Activated CD8-positive, alpha-beta T cell treated with anti-CD3 and anti-CD28 coated beads for 36 hours (primary cell): ENCODE measurements at places on chromosomes 5 and 9.

DNA sequence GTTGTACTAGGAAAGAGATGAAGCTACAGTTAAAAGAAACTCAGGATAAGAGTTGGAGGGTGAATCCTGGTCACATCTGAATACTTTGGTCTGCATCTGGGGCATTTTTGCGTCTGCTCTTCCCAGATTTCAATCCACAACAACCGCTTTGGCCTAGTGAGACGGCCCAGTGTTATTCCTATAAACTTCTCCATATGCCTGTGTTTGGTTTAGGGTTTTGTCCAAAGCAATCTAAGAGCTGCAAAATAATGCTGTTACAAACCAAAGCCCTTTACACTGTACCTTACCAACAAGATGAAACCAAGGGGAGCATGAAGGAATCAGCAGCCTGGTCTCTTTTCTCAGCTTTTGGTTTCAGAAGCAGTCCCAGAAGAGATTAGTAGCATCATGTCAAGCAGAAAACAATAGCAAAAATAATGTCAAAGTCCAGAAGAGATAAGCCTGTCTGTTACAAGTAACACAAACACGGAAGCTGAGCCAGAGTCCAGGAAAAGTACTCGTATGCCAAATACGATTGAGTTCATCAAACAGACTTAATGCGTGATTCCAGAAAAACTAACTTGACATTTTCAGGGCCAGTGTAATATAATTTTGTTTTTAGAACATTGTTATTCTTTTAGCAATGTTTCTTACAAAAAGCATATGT is 379.9 kb upstream of the ACO1 start:
- no peak overlapping the region for H3K4me3 ChIP-seq
- no peak overlapping the region for H3K27ac ChIP-seq
- H3K27me3 ChIP-seq, result no peaks in the 10 kb centered on the region
- no peaks in the 10 kb centered on the region for H3K36me3 ChIP-seq
- no peak for DNase-seq
- no peaks in the 10 kb centered on the region for H3K4me1 ChIP-seq

DNA sequence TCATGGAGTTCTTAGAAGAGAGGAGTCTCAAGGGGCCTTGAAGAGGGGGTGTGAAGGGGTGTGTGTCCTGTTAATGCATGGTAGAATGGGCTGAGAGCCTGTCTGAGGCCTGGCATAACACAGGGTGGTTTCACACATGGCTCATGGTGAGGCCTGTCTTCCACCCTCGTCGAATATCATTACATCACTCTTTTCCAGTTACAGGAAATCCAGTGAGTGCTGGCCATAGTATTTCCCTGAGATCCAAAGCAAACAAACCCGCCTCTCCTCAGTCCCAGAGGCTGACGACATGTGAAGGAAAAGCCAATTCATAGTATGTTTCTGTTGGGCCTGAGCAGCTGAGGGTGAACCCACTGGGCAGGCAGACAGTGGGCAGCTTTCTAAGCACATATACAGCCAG is 159.4 kb upstream of the NR3C1 start:
- H3K27ac ChIP-seq, result no peak overlapping the region
- H3K4me3 ChIP-seq, result no peak overlapping the region
- H3K4me1 ChIP-seq, result peaks cover 12% of the 10 kb centered on the region
- no peaks in the 10 kb centered on the region for H3K27me3 ChIP-seq
- H3K36me3 ChIP-seq, result no peaks in the 10 kb centered on the region

- H3K27me3 ChIP-seq, result peaks cover 2% of the 10 kb centered on the region
- no peak overlapping the region for H3K4me3 ChIP-seq
- no peak for DNase-seq
- no peak overlapping the region for H3K27ac ChIP-seq
These were observed 117.0 kb upstream of the ANKRD55 start for GRCh38 chr5:56350011-56350596.

GRCh38 chr9:35749515-35750255 is 598 bp downstream of the RGP1 start:
- no peaks in the 10 kb centered on the region for H3K27me3 ChIP-seq
- DNase-seq, result peak; percentile 64
- peak overlapping the region; percentile 88 for H3K27ac ChIP-seq
- H3K36me3 ChIP-seq, result peaks cover 17% of the 10 kb centered on the region
- H3K4me3 ChIP-seq, result peak overlapping the region; percentile 94

- H3K4me1 ChIP-seq, result no peaks in the 10 kb centered on the region
- no peak overlapping the region for H3K27ac ChIP-seq
- DNase-seq, result no peak
- no peak overlapping the region for H3K4me3 ChIP-seq
These were observed 56.6 kb downstream of the ERGIC1 start for GRCh38 chr5:172890659-172891058.

GRCh38 chr5:33810491-33811120 is 81.2 kb downstream of the ADAMTS12 start:
- no peaks in the 10 kb centered on the region for H3K36me3 ChIP-seq
- no peaks in the 10 kb centered on the region for H3K27me3 ChIP-seq

GRCh38 chr5:24904981-24905517 is 260.3 kb upstream of the CDH10 start:
- no peaks in the 10 kb centered on the region for H3K36me3 ChIP-seq
- no peak overlapping the region for H3K4me3 ChIP-seq
- H3K4me1 ChIP-seq, result no peaks in the 10 kb centered on the region
- DNase-seq, result no peak
- H3K27me3 ChIP-seq, result no peaks in the 10 kb centered on the region
- H3K27ac ChIP-seq, result no peak overlapping the region

DNA sequence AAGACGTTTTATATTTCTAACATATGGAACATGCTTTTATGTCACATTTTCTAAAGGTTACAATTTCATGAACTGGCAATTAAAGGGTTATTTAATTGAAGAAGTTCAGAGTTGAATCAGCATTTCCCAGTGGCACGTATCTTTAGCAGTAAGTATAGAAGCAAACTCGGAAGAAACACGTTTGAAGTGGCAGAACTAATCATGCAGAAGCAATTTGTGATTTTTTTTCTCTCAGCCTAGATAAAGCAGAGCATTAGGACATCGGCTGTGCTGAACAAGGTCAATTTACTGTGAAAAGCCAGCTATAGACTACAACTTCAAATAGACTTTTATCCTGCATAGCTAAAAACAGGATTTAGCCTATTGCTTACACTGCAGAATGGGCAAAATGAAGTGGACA is 104.7 kb downstream of the ISL1 start:
- H3K27me3 ChIP-seq, result no peaks in the 10 kb centered on the region
- H3K4me3 ChIP-seq, result no peak overlapping the region
- no peak for DNase-seq
- H3K36me3 ChIP-seq, result no peaks in the 10 kb centered on the region
- H3K4me1 ChIP-seq, result no peaks in the 10 kb centered on the region

- no peak overlapping the region for H3K27ac ChIP-seq
- no peaks in the 10 kb centered on the region for H3K4me1 ChIP-seq
- no peaks in the 10 kb centered on the region for H3K27me3 ChIP-seq
- no peaks in the 10 kb centered on the region for H3K36me3 ChIP-seq
- no peak overlapping the region for H3K4me3 ChIP-seq
- no peak for DNase-seq
These were observed 181.6 kb upstream of the DMRTA1 start for GRCh38 chr9:22265038-22265437.

DNA sequence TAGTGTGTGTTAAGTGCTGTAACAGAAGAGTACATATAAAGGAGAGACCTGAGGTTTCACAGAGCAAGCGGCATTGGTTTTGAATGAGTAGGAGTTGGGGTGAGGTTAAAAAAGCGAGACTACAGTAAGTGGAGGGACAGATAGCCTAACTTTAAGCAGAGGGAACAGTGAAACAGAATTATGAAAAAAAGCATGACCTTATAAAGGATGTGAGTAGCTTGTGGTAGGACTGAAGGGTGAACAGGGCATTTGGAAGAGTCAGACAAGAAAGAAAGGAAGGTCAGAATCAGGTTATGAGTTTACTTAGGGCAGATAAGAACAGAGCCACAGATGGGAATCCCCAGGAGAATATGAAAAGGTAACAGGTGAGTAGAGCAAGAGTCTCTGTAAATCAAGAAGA is 22.5 kb downstream of the MSANTD3 start:
- no peaks in the 10 kb centered on the region for H3K27me3 ChIP-seq
- DNase-seq, result no peak
- H3K4me1 ChIP-seq, result peaks cover 8% of the 10 kb centered on the region

DNA sequence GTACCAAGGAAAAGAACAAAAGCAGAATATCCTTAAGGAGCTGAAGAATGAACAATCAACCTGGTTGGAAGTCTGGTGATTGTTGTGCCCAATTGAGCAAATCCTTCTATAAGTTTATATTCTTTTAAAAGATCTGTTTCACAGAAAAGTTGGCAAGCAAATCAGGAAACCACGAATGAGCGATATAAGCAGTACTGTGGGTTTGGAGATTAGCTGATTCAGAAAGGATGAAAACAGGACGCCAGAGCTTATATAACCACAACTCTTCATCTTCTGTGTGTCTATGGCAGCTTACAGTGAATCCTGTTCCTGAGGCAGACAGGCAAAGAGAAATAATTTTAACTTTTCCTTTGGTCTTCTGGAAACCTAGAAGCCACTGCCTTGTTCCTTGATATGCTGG is 61.7 kb downstream of the SLC38A9 start:
- H3K36me3 ChIP-seq, result peaks cover 22% of the 10 kb centered on the region
- H3K4me3 ChIP-seq, result no peak overlapping the region
- no peak overlapping the region for H3K27ac ChIP-seq
- H3K4me1 ChIP-seq, result peaks cover 21% of the 10 kb centered on the region
- no peak for DNase-seq

GRCh38 chr5:176985516-176985915 is 21.1 kb downstream of the UIMC1 start:
- H3K27me3 ChIP-seq, result no peaks in the 10 kb centered on the region
- H3K36me3 ChIP-seq, result peaks cover 14% of the 10 kb centered on the region
- peak; percentile 51 for DNase-seq
- peaks cover 21% of the 10 kb centered on the region for H3K4me1 ChIP-seq
- H3K4me3 ChIP-seq, result no peak overlapping the region

DNA sequence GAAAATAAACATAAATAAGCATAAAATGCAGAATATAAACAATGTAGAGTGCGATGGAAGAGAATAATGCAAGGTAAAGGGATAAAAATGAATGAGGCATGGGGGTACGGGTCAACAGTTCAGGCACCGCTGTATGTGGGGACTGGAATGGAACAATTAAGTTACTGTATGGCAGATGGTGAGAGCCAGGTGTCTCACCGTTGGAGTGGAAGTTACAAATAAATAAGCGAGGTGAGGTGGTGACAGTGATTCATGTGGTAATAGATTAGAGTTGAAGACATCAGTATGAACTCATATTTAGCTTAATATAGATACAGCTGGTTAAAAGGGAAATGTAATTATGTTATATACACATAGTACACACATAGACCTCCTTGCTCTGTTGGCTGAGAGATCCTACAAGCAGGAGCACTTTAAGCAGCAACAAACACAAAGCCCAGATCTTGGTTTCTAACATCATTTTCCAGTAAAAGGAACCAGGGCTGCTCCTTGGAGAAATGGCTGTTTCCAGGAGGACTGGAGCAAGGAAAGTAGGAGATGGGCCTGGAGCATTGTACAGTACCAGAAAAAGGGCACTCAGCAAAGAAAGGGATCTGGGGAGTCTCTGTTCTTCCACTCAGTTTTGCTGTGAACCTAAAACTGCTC is 2.4 kb upstream of the OMD start:
- H3K27me3 ChIP-seq, result no peaks in the 10 kb centered on the region
- no peak overlapping the region for H3K27ac ChIP-seq
- peaks cover 1% of the 10 kb centered on the region for H3K36me3 ChIP-seq
- no peak for DNase-seq

DNA sequence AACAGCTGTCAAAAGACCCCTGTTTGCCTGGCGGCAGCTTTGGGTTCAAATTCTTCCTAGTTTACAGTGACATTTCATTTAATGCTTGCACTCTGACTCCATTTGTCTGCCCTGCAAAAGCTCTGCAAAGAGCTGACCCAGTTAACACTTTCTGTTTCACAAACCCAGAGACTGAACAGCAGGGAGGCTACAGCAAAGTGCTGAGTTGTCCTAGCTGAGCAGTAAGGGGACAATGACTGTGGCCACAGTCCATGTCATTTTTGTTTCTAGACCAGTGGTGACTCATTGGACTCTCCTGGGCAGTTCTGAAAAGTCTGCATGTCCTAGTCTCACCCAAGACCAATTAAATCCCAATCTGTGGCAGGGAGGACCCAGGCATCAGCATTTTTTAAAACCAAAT is 994.8 kb upstream of the WWC1 start:
- no peaks in the 10 kb centered on the region for H3K4me1 ChIP-seq
- no peak overlapping the region for H3K27ac ChIP-seq
- H3K4me3 ChIP-seq, result no peak overlapping the region
- no peak for DNase-seq
- H3K36me3 ChIP-seq, result no peaks in the 10 kb centered on the region
- H3K27me3 ChIP-seq, result peaks cover 1% of the 10 kb centered on the region

- H3K27ac ChIP-seq, result no peak overlapping the region
- peaks cover 5% of the 10 kb centered on the region for H3K27me3 ChIP-seq
These were observed 31.3 kb downstream of the ANXA1 start for GRCh38 chr9:73182928-73183327.

DNA sequence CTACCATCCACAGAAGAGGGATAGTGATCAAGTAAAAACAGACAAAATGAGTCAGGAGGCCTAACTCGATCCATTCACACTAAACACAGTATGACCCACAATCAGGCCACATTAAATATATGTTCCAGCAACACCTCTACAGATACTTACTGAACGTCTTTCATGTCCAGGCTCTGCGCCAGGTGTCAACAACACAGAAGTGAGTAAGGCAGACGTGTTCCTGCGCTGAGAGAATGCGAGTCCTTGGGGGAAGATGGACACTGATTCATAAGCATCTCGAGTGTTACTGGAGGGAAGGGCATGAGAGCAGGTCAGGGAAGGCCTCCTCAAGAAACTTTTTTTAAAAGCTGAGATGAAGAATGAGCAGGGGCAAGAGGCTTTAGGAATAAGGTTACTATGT is 164.3 kb upstream of the CLINT1 start:
- H3K27ac ChIP-seq, result no peak overlapping the region
- no peaks in the 10 kb centered on the region for H3K4me1 ChIP-seq
- DNase-seq, result no peak
- peaks cover 10% of the 10 kb centered on the region for H3K27me3 ChIP-seq
- no peaks in the 10 kb centered on the region for H3K36me3 ChIP-seq

GRCh38 chr5:105940181-105940580 is 1730.6 kb downstream of the EFNA5 start:
- no peaks in the 10 kb centered on the region for H3K36me3 ChIP-seq
- H3K27ac ChIP-seq, result no peak overlapping the region
- no peaks in the 10 kb centered on the region for H3K4me1 ChIP-seq
- no peak for DNase-seq
- H3K27me3 ChIP-seq, result no peaks in the 10 kb centered on the region

GRCh38 chr9:135926402-135927194 is 19.3 kb upstream of the CAMSAP1 start:
- H3K27ac ChIP-seq, result peak overlapping the region; percentile 87
- H3K27me3 ChIP-seq, result no peaks in the 10 kb centered on the region
- peak; percentile 96 for DNase-seq
- peaks cover 33% of the 10 kb centered on the region for H3K4me1 ChIP-seq
- H3K4me3 ChIP-seq, result no peak overlapping the region
